OCI-LY7 (cell line): ENCODE measurements at places on chromosomes 2 and 18.
A peak's percentile ranks its signal among the peaks of the same experiment; 100 is the strongest.

GRCh38 chr2:12300019-12300602 is 416.6 kb upstream of the TRIB2 start:
- no peak for DNase-seq

GRCh38 chr18:45845410-45845809 is 19.9 kb downstream of the SIGLEC15 start:
- DNase-seq, result no peak

GRCh38 chr2:187774551-187775071 is 220.4 kb upstream of the TFPI start:
- no peak for DNase-seq

DNA sequence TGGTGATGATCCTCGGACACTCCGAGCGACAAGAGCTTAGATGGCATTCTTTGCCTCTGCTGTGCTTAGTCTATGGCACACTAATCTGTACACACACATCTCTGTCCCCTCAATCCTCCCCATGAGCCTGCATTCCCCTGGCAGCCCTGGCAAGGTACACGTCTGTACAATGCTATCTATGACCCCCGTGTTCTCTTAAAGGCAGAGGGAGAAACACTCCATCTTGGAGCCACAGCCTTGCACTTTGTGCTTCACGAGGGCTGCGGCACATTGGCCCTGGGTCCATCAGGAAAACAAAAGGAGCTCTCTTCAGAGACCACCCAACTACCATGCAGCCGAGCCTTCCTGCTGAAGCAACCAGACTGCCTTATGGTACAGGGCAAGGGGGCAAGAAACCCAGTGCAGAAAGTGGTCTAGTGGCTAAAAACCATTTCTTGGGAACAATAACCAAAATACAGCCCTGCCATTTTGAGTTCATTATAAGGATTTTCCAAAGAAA is 42.5 kb downstream of the STEAP3 start:
- no peak for DNase-seq

GRCh38 chr2:101809698-101810097 is 112.2 kb downstream of the MAP4K4 start:
- peak; percentile 16 for DNase-seq

- no peak for DNase-seq
These were observed 13.4 kb downstream of the PARD6G start for GRCh38 chr18:80233899-80234298.

DNA sequence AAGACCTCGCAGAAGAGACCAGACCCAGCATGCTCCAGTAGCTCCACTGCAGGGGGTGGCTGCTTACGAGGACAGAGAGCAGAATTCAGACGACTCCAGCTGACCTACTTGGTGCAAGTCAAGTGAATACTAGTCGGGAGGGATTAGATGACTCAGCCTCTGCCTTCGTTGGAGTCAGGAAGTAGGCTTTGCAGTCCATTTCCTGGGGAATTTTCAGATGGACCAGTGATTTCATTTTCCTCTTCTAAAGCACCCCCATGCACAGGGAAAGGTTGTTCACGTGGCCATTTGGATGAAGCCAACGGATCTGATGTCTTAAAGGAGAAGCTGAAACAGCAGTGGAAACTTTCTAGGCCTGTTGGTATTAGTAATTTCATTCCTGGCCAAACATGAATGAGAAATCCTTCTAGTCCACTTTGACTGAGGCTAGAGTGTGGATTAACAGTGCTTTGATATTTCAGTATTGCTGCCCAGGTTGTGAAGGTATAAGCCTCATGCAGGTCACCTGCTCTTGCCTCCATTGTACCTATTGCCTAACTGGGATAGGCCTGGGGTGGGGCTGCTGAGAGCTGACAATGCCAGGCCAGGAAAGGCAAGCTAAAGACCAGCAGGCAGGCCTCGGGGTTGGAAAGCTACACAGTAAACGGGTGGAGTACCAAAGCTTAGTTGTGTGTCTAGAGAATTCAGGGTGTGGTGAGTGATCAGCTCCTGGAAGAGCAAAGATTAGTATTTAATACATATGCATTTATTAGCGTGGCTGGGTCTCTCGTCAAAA is 117.6 kb upstream of the FOSL2 start:
- DNase-seq, result no peak

DNA sequence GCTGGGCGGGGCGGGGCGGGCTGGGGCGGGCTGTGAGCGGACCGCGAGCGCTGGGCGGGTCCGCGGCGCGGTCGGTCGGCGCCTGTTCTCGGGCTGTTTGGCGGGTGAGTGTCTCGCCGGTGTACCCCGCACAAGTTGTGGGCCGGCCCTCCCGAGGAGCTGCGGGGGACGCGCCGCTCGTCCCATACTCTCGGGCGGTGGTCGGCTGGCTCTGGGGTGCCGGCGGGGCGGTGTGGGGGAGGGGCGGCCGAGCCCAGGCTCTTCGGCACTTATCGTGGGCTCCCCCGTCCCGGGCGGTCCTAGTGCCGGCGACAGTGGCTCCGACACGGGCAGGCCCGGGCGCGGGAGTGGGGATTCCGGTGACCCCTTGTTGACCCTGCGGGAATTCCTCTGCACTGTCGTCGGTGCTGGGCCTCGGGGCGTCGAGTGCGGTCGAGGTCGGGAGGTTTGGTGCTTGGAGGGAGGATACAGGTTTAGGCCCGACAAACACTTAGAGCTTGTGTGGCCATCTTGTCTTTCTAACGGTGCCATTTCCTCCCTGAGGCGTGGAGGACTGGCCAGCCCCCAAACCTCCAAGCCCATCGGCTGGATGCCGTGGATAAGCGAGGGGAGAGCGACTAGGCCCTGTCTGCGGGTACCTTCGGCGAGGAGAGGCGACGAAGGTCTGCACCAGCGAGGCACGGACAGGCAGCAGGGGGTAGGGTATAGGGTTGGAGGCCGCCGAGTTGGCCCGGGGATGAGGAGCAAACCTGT is at the start of gene SEPTIN2:
Gene SEPTIN2, plus strand, starts transcription at position 47 of the 753 bp plus-strand sequence. CDS start 8,308 bp downstream, outside the sequence.
- DNase-seq, result peak; percentile 72

GRCh38 chr2:187939180-187939579 is 352.5 kb upstream of the GULP1 start:
- DNase-seq, result no peak

DNA sequence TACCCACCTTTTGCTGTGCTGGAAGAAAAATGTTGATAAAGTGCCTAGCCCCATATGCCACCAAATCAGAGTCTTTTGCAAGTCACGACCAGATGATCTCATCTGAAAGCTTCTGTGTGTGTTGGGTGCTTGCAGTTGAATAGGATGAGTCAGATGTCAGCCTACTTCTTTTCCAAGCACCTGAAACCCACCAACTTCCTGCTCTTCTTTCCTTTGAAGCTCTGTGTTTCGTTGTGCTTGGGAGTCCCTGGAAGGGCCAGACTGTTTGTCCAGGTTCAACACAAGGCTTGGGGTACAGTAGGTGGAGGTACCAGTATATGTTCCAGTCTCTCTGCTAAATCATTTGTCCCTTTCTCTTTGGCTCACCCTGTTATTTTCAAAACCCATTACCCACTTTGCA is 36.8 kb upstream of the LCLAT1 start:
- no peak for DNase-seq

- DNase-seq, result no peak
These were observed 4.4 kb downstream of the KLHL41 start for GRCh38 chr2:169513926-169514325.

DNA sequence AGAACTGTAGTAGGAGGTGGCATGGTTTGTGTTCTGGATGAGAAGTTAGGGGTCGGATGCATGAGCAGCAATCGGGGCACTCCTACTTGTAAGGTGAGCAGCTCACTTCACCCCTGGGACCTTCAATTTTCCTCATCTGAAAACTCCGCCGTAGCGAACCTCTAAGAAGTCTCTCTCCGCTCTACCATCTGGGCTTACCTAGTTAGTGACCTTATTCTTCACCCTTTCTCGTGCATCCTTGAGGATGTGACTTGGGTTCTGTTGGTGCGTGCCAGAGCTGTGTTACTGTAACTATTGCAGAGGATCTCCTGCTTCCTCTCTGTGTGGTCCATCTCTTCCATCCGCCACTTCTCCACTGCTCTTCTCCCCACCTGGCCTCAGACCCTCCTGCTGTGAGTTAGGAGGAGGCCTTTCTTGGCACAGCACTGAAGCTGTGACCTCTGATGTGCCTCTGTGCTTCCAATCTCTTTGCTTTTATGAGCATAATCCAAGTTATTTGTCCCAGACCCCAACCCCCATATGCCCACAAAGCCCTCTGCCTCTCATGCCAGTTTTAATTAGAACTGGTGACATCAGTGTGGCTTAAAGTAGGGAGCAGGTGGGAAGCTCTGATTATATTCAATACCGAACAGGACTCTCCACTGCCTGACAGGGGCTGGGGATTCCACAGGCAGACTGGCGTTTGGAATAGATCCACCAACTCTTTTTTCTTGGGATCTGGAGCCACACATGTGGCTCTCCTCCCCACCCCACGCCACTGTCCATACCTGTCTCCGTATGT is 178.4 kb downstream of the BCL2 start:
- no peak for DNase-seq

GRCh38 chr2:120155308-120155707 is 67.9 kb downstream of the TMEM185B start:
- no peak for DNase-seq

- peak; percentile 66 for DNase-seq
These were observed 6.6 kb upstream of the RPL37A start for GRCh38 chr2:216491793-216492596.

DNA sequence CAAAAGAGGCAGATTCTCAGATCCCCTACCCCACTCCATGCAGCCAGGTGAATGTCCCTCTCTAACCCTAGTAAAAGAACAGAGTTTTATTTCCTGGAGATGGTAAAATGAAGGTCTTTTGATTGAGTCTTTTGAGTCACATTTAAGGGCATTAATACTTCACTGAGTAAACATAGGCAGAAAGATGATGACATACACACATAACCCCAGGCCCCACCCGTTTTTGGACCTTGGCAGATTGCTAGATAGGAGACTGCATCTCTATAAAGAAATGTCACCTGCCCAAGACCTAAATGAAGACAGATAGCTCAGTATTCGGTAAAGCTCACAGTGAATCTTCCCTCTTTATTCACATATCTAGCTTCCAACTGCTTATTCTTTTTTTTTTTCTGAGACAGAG is 28.3 kb upstream of the PEX13 start:
- DNase-seq, result no peak

DNA sequence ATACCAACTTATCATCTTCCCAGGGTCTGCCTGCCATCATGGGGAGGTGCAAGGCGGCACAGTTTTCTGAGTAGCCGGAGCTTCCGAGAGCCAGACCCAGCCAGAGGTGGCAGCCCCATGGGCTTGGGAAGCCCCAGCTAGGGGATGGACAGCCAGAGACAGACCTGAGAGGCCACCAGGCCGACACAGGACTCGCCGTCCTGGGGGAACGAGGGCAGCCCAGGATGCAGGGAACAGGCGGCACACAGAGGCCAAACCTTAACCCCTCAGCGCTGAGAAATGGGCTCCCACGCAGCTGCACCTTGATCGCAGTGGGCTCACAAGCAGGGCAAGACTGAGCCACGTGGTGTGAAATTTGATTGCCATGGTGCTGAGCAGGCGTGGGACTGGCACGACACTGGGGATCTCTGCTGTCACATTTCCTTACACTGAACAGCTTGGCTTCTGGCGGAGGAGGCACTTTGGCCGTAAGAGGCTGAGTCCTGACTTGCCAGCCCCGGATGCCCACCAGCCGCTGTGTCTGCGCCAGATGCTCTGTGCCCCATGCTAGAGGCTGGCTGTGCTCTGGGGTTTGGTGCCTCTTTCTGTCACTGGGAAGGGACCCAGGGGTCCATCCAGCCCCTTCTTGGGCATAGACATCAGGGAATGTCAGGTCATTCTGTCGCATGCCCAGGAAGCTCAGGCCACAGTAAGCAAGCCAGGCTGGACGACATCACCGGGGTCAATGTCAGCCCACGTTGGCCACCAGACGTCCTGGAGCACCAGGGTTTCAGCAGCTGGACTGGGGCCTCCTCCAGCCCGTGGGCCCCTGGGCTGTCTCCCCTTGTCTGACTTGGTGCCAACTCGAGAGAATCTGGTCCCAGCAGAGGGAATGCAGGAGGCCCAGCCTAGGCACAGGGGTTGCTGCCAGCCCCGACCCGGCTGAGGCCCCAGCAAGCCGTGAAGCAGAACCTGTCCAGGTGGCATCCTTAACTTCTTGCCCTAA is 312.1 kb upstream of the MYT1L start:
- no peak for DNase-seq

DNA sequence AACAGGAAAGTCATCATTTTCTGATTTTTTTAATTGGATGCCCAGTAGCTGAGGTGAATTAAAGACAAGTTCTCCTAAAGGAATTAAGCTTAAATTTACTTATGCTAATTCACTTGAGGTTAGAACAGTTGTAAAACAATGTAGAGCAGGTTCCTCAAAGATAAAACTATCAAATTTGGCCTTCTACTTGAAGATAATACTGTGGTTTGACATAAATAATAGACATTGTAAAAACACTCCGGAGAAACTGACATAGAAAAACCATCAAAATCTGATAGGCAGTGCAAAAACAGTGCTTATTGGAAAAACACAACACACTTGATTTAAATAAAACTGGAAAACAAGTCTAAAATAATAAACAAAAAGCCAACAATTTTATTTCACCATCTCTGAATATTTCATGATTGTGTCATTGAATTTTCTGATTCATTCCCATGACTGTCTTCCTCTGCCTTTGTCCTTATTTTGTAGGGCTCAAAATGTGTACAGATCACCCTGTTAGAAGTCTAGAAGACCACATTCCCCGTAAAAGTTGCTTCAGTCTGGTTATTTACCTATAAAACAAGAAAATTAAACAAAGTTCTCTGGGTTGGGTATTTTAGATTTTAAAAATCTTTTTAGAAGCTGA is 28.3 kb upstream of the SLC40A1 start:
- DNase-seq, result no peak

DNA sequence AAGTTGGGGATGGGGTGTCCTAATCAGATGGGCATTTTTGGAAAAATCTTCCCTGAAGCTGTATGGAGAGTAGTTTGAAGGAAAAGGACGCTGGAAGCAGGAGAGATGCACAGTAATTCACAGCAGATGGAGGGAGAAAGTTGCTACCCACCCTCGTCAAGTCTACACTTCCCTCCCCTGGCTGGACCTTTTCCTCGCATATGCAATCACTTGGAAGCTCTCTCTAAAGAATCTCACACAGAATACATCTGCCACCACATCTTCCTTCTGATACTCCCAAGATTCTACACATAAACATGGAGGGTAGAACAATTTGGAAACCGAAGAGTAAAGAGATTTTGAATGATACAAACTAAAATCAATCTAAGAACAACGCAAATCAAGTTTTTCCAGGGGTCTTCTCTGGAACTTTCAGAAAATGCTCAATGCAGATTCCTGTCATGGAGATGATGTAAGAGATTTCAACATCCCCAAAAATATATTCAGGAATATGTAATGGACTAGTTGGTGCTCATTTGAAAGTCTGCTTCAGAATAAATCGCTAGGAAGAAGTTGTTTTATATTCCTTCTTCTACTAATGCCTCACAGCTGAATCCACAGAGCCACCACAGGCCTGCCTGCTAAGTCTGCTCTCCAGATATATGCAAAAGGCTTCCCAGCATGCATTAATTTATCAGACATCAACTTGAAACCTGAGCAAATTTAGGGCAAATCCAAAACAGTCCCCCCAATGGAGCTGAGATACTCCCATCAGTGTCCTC is 291.5 kb downstream of the LRATD1 start:
- DNase-seq, result no peak

DNA sequence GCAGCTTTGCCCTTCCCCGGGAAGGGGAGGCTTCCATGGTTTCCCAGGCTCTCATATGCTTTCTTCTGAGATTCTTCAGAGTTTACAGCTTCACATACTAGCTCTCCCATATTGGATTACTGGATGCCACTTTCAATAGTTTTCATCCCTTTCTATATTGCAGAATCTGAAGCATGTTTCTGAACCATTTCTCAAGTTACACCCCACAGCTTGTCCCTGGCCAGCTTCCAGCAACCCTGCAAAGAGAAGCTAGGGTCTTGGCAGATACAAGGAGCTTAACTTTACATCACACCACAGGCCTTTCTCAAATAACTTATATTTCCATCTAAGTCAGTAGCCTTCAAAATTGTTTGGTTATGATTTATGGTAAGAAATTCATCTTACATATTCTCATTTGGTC is 39.6 kb downstream of the LHCGR start:
- DNase-seq, result no peak
